CD4-positive, alpha-beta T cell treated with Interleukin-1 beta for 1 hour (primary cell): ENCODE measurements at places on chromosomes 1 and 21.

DNA sequence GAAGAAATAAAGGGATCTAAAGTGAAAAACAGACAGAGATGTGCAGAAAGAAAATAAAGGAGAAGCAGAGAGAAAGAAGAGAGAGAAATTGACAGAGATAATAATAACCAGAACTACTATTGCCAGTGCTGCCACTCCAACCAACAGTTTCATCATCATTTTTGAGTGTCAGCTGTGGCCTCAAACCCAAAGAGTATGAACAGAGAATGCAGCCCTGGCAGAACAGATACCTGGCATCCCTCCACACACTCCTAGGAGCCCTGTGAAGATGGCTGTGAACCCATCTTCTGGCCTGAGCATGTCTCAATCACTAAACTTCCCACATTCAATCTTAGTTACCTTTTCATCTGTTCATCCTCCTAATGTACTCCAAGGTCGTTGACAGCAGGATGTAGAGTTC is 385.8 kb upstream of the NFIA start:
- no peak for DNase-seq

DNA sequence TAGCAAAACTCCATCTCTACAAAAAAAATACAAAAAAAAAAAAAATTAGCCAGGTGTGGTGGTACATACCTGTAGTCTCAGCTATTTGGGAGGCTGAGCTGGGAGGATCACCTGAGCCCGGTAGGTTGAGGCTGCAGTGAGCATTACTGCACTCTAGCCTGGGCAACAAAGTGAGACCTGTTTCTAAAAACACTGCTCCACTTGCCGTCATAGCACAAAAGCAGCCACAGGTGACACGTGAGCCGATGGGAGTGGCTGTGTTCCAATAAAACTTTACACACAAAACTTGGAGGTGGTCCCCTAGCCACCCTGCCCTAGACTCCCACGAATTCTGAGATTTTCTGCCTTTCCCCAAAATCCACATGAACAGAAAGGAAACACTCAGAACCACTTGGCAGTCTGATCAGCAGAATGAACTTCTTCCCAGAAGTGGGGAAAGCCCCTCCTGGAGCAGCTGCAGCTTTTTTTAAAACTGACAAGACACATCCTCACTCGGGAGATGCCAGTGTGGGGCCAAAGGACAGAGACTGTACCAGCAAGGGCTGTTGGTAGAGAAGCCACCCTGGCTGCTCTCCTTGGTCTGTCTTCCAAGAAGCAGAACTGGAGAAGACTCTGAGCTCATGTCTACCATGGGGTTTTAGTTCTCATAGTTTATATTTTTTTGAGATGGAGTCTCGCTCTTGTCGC is 23.3 kb downstream of the PLEKHM2 start:
- DNase-seq, result no peak

GRCh38 chr21:42565206-42565810 is 51.7 kb downstream of the SLC37A1 start:
- no peak for DNase-seq

DNA sequence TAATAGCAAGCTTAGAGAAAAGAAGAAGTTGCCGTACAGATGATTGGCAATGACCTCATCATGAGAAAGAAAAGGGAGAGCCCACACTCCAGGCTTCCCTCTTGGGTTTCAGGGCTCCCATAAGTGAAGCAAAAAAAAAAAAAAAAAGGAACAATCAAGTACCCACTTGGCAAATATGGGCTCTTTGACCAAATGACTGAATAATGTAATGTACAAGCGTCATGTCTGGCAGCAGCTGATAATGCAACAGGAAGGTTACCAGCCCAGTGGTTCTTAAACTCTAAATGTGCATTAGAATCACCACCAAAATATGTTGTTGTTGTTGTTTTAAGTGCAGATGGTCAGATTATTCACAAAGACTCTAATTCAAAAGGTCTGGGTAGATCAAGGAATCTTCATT is 13.5 kb downstream of the TNFSF4 start:
- DNase-seq, result no peak

DNA sequence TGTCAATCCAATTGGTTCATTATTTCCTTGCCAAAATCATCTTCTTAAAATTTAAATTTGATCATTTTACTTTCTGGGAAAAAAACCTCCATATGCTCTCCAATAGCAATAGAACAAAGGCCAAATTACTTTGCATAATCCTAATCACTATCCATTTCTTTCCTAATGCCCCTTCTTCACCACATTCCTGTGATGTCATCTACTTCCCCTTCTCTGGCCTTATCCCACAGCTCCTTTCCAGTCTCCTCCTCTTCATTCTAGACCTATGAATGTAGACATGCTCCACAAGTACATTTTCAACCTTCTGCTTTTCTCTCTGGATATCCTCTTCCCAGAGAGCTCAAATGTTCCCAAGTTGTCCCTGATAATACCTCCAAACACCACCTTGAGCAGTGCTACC is 216.6 kb downstream of the MRPL39 start:
- DNase-seq, result no peak

DNA sequence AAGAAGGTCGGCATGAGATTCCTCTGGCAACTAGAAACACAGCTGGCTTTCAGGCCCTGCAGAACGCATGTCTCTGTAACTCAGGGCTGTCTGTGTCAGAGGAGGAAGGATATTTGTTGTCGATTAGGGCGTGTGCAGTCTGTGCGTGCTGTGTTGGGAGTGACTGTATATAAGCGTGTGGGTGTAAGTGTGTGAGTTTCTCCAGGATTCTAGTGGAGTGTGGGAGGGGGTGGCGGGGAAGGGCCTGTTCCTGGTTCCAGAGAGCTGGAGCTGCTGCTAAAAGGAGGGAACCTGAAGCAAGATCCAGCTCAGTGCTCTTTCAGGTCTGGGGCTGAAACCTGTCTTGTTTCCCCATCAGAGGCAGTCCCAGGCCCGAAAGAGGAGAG is 74.3 kb downstream of the SLC16A1 start:
- DNase-seq, result no peak

GRCh38 chr1:156641761-156642264 is at the start of gene BCAN:
Gene BCAN, plus strand, starts transcription at chr1:156642117. Its CDS starts 3,938 bp downstream, at chr1:156646055.
- DNase-seq, result no peak

DNA sequence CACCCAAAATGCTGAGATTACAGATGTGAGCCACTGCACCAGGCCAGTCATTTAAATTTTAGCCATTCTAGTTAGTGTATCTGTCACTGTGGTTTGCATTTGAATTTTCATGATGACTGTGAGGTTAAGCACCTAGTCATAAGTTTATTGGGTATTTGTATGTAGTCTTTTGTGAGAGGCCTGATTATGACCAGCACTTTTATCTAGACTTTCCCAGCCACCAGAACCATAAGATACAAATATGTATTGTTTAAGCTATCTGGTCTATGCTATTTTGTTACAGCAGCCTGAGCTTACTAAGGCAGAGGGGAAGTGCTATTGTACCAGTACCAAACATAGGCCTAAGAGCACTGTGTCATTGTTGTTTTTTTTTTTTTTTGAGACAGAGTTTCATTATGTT is 19.9 kb upstream of the DNAJC6 start:
- no peak for DNase-seq

DNA sequence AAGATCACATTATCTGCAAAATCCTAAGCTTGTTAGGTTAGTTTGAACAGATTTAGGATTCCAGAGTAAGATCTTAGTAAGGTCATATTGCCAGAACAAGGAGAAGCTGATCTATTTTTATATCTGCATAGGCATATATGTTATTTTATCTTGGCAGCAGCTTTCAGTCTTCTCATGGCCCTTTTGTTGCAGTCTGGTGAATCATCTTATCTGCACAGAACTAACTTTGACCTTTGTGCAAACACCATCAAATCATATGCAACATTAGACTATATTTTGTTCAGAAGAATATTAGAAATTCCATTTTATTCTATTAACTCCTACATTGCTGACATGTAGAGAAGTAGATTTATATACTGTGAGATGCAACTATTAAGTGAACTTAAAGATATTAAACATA is 107.3 kb downstream of the CLEC20A start:
- DNase-seq, result no peak

DNA sequence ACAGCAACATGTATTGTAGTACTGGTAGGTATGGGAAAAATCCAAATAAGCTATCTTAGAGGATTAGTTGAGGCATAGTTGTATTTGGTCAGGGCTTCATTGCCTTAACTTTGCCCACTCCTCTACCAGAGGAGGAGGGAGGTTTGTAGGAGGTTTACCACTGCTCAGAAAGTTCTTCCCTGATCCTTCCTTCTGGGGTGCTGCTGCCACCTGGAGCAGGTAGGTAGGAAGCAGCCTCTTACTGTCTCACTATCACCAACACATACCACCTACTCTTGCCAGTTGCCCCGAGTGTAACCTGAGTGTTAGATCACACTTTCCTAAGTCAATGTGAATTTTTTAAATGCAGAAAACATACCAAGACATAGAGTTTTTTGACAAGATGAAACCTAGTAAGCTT is 24.1 kb upstream of the ZSWIM5 start:
- peak; percentile 24 for DNase-seq

- no peak for DNase-seq
Measured at GRCh38 chr1:245585252-245585959, 430.6 kb downstream of the KIF26B start.

DNA sequence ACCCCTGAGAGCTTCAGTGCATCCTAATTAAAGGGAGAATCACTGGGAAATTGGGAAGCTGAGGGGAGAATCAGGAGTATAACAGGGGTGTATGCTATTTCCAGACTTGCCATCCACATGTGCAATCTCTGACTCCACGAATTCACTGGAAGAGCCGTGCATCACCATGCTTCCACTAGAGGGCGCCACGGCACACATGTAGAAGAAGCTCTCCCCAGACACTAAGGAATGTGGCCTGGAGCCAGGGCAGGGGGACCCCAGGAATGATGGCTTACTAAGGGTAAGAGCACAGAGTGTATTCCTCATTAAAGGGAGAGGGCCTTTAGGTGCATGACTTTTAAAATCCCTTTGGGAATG is 81.5 kb downstream of the ABCA4 start:
- peak; percentile 32 for DNase-seq

- DNase-seq, result no peak
Measured at GRCh38 chr21:32207406-32207716, 71.5 kb downstream of the MIS18A start.

DNA sequence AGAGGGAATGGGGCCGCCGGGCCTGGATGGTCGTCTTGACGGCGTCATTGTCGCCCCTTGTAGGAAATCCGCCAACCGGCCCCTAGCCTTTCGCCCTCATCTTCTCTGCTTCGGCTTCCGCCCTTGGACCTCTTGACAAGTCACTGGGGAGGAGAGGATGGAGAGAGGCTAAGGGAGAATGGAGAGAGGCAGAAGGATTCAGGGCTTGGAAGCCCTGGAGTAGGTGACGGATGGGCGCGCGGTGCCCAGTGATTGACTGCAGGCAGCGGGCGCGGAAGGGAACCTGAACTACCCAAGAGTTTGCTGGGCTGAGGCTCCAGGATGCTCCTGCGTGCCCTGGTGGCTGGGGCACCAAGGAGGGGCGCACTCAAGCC is 651 bp downstream of the PDE4B start:
- no peak for DNase-seq

DNA sequence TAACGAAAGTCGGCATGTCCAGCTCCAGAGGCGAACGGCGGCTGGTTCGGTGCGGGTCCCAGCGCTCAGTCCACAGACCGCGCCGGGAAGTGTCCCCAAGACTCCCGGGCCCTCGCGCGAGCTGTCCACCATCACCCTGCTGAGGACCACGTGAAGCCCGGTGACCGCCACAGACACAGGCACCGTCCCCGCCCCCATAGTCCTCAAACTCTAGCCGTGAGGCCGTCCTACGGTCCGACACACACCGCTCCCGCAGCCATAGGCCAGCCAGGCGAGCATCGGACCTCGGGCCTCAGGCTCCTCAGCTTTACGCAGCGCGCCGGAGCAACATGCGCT is 535 bp downstream of the SETD4 start:
- DNase-seq, result no peak

DNA sequence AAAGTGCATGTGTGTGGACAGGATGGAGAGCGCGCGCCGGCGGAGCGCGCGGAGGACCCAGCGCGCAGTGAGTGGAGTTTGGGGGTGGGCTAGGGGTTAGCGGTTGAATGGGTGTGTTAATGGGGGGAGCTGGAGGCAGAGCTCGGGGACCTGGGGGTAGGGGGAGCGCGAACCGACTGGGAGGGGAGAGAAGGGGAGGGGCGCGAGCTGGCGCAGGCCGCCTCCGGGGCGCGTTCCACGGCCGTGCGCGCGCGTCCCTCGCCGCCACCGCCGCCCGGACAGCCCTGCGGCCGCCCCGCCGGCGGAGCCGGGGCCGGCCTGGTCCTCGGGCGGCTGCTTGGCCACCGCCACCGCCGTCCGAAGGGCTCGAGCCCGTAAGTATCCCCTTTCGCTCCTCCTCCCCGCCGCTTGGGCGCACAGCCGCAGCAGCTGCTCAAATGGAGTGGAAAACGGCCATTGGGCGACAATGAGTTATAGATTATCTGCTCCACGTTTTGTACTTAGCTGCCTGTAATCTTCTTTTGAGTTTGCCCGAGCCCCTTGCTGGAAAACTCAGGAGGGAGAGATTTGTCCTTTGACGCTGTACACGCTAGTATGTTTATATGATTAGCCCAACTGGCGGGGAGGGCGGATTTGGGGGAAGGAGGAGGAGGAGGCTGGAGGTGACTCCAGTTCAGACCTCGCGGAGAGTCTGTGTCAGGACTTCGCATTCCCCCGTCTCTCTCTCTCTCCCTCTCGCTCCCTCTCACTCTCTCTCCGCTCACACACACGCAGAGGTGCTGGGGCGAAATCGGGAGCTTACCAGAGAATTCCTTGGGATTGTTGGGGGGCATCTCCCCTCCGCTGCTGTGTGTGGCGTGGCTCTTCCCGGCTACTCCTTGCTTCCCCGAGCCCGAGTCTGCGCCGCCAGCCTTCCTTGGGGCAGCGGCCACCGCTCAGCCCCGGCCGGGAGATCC is at the start of gene ADGRL2:
TSS of gene ADGRL2 (plus strand) at position 240 of the 956 bp plus-strand sequence. CDS start 36,051 bp downstream, outside the sequence.
- no peak for DNase-seq

DNA sequence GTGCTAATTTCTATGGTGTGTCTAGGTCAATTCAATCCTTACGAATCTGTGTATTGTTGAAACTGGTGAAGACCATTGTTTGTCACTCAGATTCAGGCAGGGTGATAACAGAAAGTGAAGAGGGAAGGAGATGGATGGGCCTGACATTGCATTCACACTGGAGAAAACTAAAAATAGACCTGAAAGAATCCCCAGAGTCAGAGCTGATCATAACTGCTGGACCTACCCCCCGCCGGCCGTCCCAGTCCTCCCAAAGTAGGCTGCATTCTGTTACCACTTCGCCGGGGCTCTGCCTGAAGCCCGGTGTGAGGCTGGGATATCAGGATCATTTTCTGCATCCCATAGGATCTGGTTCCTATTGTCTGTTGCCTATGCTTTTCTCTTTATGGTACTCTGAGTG is 121.1 kb downstream of the NUF2 start:
- no peak for DNase-seq

- DNase-seq, result no peak
Measured at GRCh38 chr1:38953433-38953860, 11.8 kb upstream of the RHBDL2 start.

- DNase-seq, result no peak
Measured at GRCh38 chr1:208029381-208030287, 118.7 kb upstream of the CD34 start.
